ENCODE measurements at places on chromosomes 2 and 18.

GRCh38 chr2:47389692-47390091, 13.3 kb upstream of the MSH2 start:
- DNase-seq: no peak

DNA sequence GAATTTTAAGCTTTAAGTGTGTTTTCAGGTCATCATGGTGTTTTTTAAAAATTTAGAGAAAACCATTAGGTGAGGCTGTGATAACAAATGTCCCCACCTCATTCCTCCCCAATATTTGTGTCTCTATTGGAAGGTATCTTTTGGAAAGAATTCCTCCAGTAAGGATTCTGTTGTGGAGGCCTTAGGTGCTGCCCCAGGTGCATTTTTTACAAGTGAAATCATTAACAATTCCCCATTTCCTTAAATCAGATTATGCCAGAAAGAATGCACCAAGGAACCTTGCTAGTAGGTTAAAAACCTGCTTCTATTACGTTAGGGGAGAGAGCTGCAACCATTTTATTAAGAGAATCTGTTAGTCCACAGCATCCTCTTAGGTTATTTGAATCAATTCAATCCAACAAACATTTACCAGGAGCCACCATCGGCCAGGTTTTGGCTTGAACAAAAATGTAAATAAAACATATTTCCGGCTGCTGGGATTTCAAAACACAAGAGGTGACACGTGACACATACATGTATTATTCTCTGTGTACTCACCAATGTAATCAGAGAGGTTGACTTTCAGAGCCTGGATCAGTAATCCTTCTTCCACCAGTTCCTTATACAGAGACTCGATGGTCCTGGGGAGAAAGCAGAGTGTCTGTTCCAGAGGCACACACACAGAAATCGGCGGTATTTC, 112.5 kb upstream of the ASB18 start:
- DNase-seq: no peak

GRCh38 chr2:18771212-18771611, 181.8 kb upstream of the NT5C1B start:
- peak; percentile 20 for DNase-seq

DNA sequence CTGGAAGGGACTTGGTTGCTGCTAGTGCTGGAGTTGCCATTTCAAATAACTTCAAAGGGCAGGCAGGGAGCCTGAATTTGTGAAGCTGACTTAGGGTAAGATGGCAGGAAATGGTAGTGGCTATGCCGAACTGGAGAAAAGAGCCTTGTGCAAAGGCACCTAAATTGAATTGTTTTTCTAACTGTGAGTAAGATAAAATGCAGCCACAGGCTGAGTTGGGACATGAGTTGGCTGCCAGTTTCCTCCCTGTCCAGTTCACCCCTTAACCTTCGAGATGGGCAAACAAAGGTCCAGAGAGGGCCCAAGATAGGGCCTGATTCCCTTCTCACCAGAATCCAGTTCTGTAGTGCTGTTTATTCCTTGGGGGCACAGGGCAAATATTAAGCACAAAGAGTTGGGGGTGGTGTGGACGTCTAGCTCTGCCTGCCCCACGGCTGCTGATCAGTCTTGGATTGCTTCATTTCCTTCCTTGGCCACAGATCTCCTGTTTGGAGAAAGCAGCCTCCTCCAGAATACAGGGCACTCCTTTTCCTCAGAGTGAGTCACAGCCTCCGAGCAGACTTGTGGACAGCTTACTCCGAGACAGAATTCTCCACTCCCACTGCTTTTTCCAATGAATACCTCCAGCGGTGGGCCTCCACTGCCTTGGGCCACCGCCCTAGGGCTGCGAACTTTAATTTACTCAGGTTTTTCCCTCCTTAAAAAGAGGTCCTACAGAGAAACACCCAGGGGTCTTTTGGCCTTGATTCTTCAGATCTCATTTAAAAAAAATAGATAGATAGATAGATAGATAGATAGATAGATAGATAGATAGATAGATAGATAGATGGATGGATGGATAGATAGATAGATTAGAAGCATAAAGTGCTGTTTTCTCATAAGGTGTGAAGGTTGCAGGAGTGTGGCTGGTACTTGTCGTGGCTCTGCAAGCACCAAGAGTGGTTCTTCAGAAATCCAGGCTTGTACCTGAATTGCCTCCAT, 18.4 kb upstream of the SLC20A1 start:
- DNase-seq: peak; percentile 98

DNA sequence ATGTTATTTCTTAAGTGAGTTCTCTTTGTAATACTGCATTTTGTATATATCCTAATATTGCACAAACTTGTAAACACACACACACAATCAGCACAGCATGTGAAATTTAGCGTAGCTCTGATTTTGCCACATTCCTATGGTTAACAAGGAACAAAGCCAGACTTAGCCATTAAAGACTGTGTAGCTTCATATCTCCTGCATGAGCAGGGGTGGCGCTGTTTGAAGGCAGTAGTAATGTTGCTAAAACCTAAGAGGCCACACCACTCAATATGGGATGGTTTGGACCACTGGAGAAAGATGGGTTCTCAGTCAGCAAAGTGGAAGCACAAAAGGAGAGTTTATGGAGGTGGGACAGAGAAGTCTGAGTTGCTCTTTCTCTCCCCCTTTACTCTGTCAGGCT, 61.1 kb upstream of the RND3 start:
- DNase-seq: peak; percentile 51

- no peak for DNase-seq
Observed at GRCh38 chr2:144986691-144987090, 466.8 kb upstream of the ZEB2 start.

- DNase-seq: no peak
Observed at GRCh38 chr18:32907311-32907585, 134.4 kb upstream of the KLHL14 start.

All from iris pigment epithelial cell (primary cell).